ENCODE measurements at places on chromosomes 6 and 20.

DNA sequence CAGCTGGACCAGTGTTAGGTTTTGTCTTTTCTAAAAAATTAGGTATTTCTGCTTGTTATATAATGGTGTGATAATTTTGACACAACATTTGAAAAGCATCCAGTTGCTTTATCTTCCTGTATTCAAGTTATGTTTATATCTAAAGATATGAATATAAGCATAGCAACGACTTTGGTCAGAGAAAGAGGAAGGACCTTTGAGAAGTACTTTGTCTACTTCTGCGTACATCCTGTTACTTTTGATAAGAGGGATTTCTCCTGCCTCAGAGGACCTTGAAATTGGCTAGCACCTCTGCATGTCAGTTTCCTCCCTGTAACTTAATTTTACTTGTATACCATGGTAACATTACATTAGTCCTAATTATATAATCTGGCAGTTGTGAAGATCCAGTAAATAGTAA, 24.8 kb downstream of the PHF20 start:
- peak; percentile 42 for DNase-seq

- DNase-seq, result peak; percentile 58
These were observed 70.9 kb downstream of the STK35 start for GRCh38 chr20:2172305-2173175.

DNA sequence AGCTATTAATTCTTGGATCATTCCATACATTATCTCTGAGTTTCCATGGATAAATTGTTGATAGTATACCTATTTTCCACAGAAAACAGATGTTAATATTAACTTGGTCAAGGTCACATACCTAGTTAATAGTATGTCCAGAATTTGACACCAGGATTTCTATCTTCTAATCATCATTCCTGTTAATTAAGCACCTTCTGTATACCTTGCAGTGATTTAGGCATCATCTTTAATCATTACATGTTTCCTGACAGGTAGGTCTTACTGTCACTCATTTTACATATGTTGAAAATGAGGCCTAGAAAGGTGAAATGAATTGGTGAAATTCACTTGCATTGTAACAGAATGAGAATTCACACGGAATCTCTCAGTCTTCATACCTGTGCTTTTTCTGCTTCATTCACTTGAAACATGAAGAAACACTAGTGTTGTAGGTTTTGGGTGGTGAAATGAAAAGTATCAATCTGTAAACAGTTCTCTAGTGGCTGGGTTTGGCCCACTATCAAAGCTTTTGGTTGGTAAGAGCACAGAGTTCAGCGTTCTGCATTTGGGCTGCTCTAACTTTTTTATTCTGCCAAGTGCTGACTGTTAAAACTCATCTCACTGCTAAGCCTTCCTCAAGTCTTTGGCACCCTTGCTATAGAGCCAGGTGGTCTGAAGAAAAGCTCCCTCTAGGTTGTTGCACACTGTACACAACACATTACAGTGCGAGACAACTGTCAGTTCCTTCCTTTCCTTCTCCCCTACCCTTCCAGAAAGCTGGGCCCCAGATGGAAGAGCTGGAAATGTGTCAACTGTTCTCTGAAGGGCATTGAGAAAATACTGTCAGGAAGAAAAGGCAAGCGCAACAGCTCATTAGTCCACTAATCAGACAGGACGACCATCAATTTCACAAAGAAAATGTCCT, 57.8 kb upstream of the C20orf144 start:
- DNase-seq, result no peak

- DNase-seq, result no peak
These were observed 154.9 kb downstream of the SOX4 start for GRCh38 chr6:21748343-21749056.

DNA sequence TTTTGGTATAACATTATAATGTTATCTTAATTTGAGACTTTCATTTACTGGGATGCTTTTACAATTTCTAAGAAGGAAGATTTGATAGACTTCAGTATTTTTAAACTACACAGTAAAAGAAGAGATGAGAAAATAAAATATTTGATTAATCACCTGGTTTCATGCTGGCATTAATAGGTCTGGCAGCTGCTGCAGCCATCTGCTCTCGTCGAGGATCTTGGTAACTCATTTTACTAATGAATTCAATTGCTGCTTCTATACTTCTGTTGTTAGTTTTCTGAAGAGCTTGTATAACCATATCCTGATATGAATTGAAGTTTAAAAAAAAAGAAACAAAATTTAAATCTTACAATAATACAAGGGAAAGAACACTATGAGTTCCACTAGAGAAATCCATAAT, 23.0 kb downstream of the LATS1 start:
- DNase-seq, result no peak
